ENCODE measurements at places on chromosomes 11 and 22.

GRCh38 chr11:105641433-105641832, 31.6 kb downstream of the GRIA4 start:
- DNase-seq = no peak

DNA sequence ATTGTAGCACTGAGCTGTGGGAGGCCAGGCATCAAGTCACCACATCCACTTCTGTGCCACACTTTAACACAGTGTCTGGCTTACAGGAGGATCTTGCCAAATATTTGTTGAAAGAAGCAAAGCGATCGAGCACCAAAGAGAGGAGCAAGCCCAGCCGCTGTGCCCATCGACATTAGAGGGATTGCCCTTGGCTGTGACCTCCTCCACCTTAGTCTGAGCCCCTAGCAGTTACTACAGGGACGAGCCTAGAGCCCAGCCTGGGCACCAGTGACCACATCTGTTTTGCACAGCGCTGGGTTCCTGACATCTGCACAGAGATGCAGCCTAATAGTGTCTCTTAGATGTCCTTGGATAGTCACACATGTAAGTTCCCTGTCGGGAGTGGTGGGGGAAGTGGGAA, 17.7 kb downstream of the GRIK4 start:
- no peak for DNase-seq

- no peak for DNase-seq
Observed at GRCh38 chr22:38957808-38958650, 620 bp downstream of the APOBEC3A start.

DNA sequence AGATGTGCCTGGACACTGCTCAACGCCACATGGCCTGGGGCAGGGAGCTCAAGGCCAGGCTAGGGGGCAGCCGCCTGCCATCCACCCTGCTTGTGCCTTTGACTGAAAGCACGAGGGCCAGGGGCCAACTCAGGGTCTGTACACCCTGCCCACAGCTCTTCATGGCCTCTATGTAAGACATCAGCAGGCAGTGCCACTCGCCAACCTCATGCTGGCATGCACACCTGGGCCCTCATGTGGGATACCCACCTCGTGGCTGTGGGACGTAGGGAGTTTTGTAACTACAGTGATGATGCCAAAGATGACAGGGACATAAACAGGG, 25.6 kb downstream of the TBX1 start:
- DNase-seq = no peak

DNA sequence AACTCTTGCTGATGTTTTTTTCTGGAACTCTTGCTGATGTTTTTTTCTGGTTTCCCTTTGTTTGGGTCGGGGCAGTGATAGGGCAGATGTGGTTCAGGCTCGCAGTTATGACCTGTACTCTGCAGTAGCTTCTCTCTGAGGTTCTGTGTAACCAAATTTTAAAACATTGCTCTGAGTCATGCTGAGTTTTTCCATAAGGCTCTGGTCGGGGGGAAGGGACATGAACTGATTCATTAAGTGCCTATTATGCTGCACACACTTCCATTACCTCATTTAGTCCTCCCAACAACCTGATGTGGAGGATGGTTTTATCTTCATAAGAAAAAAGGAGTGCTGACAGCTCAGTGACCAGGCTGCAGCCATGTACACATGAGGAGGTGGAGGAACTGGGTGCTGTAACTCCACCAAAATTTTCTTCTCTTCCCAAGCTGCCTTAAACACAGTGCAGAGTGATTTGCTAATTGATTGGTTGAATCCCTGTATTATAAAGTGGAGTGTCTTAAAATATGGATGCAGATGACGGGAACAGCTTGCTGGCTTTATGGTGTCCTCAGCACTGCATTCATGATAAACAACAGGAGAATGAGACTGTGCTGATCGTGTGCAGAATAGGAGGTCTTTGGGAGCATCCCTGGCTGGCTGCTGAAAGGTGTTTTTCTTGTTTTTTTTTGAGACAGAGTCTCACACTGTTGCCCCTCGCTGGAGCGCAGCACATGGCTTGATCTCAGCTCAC, 19.1 kb downstream of the TNRC6B start:
- peak; percentile 47 for DNase-seq
